ENCODE measurements at places on chromosomes 6 and 20. TPM values are rescaled to one million over a fixed set of nuclear protein-coding genes. Genes with fewer than 3 reads are reported as not detected.

FRS3 gene
- 8.6 TPM for polyA plus RNA-seq

GRCh38 chr6:138162111-138162954, 594 bp downstream of the ARFGEF3 start:
- H3K4me1 ChIP-seq = no peaks in the 10 kb centered on the region
- no peak overlapping the region for H3K27ac ChIP-seq
- no peaks in the 10 kb centered on the region for H3K36me3 ChIP-seq

DNA sequence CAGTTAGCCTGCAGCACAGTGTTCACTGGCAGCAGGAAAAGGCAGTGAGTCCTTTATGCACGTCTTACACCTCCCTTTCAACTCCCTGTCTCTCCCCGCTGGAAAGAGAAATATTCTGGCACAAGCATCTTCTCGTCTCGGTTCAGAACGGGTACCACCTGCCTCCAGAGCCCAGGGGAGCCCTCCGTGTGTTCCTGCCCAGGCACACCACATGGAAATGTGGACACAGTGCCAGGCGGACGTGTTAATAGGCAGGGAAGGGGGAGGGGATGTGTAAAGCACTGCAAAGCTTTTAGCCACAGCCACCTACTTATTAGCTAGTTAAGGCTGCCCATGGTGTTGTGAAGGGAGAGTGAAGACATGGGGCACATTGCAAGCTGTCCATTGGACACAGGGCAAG, 219.7 kb downstream of the FARS2 start:
- H3K36me3 ChIP-seq = no peaks in the 10 kb centered on the region
- no peak overlapping the region for H3K4me3 ChIP-seq
- H3K27me3 ChIP-seq = no peaks in the 10 kb centered on the region
- no peak overlapping the region for H3K27ac ChIP-seq
- DNase-seq = no peak
- H3K4me1 ChIP-seq = peaks cover 8% of the 10 kb centered on the region

DNA sequence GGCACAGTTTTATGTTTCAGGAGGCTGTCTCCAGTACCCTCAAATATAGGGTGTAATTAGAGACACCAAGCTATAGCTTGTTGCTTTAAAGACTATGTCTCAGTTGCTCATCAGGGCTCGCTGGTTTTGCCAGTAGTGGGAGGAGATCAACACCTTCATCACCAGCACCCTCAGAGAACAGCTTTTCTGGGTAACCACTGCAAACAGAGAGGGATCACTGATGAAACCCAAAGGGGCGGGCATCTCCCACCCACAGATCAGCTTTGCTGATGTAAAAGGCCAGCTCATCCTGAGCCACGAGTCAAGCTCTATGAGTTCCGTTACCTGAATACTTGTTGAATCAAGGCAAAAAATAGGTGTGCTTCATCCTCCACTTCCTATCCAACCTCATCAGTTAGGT, 187.7 kb downstream of the AIG1 start:
- H3K27ac ChIP-seq = no peak overlapping the region
- H3K36me3 ChIP-seq = no peaks in the 10 kb centered on the region
- no peaks in the 10 kb centered on the region for H3K27me3 ChIP-seq
- no peak for DNase-seq
- H3K4me1 ChIP-seq = no peaks in the 10 kb centered on the region

Measured in SK-N-SH (cell line).